Activated T-cell treated with anti-CD3 and anti-CD28 coated beads, Interleukin-2, amount 50 U/mL, for 72 hours (primary cell): ENCODE measurements at places on chromosomes 2 and 18.

DNA sequence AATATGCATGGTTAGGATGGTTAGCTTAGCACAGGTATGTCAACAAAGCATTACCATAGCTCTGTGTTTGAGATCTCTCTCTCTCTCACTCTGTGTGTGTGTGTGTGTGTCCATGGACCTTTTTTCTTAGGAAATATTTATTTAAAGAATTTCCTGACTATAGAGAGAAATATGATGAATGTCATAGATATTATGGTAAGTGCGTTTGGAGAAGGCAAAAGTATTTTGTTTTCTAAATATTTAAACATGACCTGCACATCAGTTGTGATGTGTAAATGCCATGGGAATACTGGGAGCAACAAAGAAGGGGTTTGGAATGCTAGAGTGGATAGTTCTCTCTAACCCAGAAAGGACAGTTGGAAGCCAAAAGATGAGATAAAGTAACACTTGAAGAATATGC, 3.9 kb upstream of the TMEM178A start:
- H3K27me3 ChIP-seq: peaks cover 57% of the 10 kb centered on the region
- no peak overlapping the region for H3K27ac ChIP-seq
- peaks cover 2% of the 10 kb centered on the region for H3K36me3 ChIP-seq

GRCh38 chr18:27500531-27500930, 315.4 kb upstream of the CHST9 start:
- no peak overlapping the region for H3K27ac ChIP-seq
- no peaks in the 10 kb centered on the region for H3K36me3 ChIP-seq
- no peak for DNase-seq
- H3K4me1 ChIP-seq: no peaks in the 10 kb centered on the region
- H3K27me3 ChIP-seq: no peaks in the 10 kb centered on the region

GRCh38 chr18:63160172-63160995, 159.2 kb downstream of the BCL2 start:
- H3K27me3 ChIP-seq: no peaks in the 10 kb centered on the region
- peaks cover 96% of the 10 kb centered on the region for H3K4me1 ChIP-seq
- H3K4me3 ChIP-seq: peak overlapping the region; percentile 96
- H3K27ac ChIP-seq: peak overlapping the region; percentile 98
- peak; percentile 48 for DNase-seq
- H3K36me3 ChIP-seq: peaks cover 4% of the 10 kb centered on the region

- peaks cover 4% of the 10 kb centered on the region for H3K36me3 ChIP-seq
- no peak overlapping the region for H3K27ac ChIP-seq
- H3K27me3 ChIP-seq: peaks cover 16% of the 10 kb centered on the region
- DNase-seq: no peak
- H3K4me1 ChIP-seq: no peaks in the 10 kb centered on the region
Observed at GRCh38 chr18:46449033-46449432, 208.0 kb downstream of the LOXHD1 start.

GRCh38 chr2:238220892-238221521, 17.5 kb upstream of the ILKAP start:
- DNase-seq: no peak
- peaks cover 2% of the 10 kb centered on the region for H3K36me3 ChIP-seq
- no peak overlapping the region for H3K27ac ChIP-seq
- H3K4me3 ChIP-seq: peak overlapping the region; percentile 10
- H3K4me1 ChIP-seq: no peaks in the 10 kb centered on the region

DNA sequence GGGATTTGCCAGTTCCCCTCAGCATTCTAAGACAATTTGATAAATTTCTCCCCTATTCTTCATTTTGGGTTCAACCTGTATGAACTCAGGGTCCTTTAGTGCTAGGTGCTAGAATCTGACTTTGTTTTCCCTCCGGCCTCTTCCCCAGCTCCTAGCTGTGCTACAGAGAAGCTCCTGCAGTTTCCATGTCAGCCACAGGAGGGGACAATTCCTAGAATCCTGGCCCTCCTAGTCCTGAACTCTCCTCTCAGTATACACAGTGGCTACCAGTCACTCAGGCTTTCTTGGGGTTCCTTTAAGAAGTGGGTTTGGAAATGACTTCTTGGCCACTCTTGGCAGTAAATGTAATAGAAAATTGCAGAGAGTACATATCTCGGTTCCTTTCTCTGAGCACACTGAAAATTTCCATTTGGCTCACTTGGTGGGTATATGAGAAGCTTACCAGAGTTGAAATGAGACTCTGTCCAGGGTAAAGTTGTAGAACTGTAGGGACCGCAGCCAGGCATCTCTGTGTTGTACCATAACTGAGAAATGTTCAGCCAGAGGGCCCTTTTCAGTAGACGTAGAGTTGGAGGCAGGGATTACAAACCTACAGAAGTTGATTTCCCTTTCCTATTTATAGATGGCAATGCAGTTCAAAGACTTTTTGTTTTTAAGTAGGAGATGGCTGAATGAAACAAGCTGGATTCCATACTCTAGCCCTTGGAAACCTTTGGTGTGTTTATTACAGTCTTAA, 5.0 kb upstream of the CHST10 start:
- H3K4me3 ChIP-seq: no peak overlapping the region
- no peaks in the 10 kb centered on the region for H3K36me3 ChIP-seq
- H3K27me3 ChIP-seq: peaks cover 24% of the 10 kb centered on the region
- DNase-seq: no peak
- H3K27ac ChIP-seq: no peak overlapping the region

DNA sequence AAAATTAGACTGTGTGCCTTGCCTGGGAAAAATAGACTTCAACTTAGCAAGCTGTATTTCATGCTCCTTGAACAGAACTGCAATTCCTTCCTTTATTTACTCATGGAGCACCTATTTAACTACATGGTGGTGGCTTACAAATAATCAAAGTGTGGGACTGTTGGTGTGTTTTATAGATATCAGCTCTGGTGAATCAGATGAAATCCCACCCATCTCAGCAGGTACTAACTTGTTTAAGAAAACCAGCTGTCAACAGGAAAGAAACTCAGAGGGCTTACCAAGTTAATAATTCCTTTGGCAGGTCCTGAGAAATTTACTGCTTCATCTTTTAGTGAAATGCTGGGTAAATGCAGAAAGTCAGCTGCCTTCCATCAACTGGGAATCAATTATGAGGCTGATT, 830.6 kb downstream of the SLC4A3 start:
- DNase-seq: no peak
- H3K27ac ChIP-seq: no peak overlapping the region
- H3K4me1 ChIP-seq: no peaks in the 10 kb centered on the region

GRCh38 chr2:81894451-81894990, 1590.0 kb upstream of the LRRTM1 start:
- no peak for DNase-seq
- no peaks in the 10 kb centered on the region for H3K36me3 ChIP-seq
- H3K4me3 ChIP-seq: no peak overlapping the region
- no peaks in the 10 kb centered on the region for H3K4me1 ChIP-seq
- no peaks in the 10 kb centered on the region for H3K27me3 ChIP-seq

DNA sequence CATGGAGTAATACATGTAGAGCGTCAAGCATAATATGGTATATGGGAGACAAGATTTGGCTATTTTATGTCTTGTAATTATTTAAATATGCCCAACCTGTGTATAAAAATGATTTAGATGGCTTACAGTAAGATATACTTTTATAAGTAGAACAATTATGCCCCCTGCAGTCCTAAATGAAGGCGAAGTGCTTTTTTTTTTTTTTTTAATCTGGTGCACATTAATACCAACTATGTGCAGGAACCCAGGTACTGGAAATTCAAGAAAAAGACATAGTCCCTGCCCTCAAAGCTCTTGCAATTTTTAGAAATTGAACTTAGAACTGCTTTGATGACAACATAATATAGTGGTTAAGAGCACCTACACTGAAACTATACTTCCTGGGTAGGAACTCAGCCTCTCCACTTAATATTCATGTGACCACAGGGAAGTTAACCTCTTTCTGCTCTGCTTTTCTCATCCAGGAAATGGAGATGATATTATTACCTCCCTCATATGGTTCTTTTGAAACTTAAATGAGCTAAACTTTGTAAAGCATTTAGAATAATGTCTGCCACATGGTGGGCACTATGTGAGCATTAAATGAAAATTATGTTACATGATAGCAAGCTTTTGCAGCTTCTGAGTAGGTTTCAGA, 38.1 kb downstream of the AFTPH start:
- no peak overlapping the region for H3K4me3 ChIP-seq
- peaks cover 71% of the 10 kb centered on the region for H3K4me1 ChIP-seq
- H3K36me3 ChIP-seq: no peaks in the 10 kb centered on the region
- no peak for DNase-seq
- no peaks in the 10 kb centered on the region for H3K27me3 ChIP-seq
- H3K27ac ChIP-seq: no peak overlapping the region
